Ecto neural progenitor cell (in vitro differentiated cells): ENCODE measurements at places on chromosomes 11 and 22.

DNA sequence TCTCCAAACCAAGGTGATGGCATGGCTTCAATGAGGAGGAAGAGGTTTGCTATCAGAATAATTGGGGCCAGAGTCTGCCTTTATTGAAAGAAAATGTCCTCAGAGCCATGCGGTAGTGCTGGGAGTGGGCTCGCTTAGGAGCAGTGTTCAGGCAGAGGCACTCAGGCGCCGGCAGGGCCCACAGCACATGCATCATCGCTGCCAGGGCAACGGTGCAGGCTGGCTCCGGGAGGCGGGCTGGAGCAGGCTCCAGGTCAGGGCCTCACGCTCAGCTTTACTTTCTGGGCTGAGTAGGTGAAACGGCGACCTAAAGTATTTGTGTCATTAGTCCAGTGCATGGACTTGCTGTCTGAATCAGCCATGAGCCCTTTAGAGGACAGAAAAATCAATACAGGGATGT, 169.9 kb upstream of the CCDC90B start:
- peak; percentile 81 for DNase-seq

DNA sequence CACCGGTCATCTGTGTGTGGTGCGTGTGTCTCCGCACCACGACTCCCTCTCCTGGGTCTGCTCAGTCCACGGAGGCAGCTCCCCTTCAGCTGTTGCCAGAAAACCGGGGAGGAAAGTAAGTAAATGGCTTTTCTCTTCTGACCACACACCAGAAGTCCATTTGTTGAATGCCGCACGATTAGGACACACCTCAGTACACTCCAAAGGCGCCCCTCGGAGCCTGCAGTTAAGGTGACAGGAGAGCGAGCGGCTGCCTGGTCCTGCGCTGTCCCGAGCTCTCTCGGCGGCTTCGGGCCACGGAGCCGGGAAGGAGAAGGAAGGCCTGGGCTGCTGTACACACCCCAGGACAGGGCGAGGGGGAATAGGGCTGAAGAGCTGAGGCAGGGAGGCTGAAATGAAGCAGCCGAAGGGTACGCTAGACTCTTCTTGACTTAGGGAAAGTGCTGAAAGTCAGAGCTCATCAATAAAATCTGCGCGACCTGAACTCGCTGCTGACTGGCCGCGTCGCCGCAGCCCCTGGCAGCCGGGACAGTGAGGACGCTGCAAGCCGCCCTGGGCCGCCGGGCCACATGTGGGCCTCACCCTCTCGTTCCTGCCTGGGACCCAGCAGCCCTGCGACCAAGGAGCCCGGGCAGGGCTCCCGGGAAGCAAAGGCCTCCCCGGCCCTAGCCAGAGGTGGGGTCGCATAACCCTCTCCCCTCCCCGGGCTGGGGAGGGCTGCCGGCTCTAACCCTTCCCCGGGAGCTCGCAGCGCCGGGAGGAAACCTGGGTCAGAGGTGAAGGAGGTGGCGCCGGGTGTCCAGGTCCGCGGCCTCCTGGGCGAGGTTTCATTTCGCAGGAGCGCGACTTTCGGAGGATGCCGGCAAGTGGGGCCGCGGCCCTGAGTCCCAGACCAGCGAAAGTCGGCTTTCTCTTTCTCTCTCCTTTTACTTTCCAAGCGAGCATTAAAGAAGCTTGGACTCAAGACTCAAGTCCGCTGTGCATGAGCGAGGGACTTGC, 1.6 kb upstream of the PAX6 start:
- peak; percentile 80 for DNase-seq

DNA sequence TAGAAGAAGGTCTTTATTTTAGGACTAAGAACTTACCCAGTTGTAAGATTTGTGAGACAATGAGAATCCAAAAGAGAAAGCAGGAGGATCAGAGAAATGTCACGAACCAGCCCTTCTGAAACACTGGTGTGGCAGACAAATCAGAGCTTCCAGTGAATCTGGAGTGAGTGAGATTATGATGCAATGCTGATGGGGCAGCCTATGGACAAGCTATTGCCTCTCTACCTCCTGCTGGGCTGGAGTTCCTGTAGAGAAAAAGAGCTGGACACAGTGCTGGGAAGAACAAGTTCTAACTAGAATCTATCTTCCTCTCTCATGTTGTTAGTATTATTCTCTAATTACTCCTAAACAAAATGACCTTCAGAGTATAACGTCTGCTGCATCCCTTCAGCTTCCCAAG, 12.0 kb upstream of the ANO3 start:
- DNase-seq: no peak

GRCh38 chr11:106218106-106218505, 140.6 kb downstream of the AASDHPPT start:
- no peak for DNase-seq

DNA sequence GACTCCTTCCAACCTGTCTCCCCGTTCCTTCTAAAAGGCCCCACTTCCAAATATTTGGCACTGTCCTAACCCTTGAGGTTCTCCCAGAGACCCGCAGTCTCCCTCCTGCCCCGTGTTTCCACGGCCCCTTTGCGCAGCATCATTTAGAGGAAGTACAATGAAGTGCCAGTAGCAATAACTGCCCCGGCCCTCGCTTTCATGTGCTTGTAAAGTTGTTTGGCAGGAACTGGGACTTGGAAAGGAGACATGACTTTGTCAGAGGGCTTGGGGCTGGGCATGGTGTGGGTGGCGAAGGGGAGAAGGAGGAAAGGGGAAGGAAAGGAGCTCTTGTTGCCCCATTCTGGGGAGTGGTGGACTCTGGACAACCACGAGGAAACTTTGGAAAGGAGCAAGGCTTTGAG, 2.6 kb downstream of the CD44 start:
- no peak for DNase-seq

DNA sequence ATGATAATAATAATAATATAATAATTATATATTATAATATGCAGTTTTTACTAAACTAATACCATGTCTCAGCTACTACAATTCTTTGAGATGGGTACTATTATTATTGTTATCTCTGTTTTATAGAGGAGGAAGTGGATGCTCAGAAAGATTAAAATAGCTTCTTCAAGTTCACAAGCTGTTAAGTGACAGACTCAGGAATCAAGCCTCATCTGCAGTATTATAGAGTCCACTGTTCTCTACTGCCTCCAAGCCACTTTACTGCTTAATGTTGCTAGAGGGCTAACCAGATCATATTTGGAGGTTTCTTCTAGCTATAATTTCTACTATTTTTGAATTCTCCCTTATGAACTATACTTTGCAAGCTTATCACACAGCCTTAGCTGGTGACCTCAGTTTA, 62.7 kb downstream of the CSTPP1 start:
- DNase-seq: no peak

- DNase-seq: peak; percentile 78
Measured at GRCh38 chr22:50530877-50531545, 1.2 kb upstream of the TYMP start.

- no peak for DNase-seq
Measured at GRCh38 chr22:19716041-19716828, 1.9 kb downstream of the SEPTIN5 start.

DNA sequence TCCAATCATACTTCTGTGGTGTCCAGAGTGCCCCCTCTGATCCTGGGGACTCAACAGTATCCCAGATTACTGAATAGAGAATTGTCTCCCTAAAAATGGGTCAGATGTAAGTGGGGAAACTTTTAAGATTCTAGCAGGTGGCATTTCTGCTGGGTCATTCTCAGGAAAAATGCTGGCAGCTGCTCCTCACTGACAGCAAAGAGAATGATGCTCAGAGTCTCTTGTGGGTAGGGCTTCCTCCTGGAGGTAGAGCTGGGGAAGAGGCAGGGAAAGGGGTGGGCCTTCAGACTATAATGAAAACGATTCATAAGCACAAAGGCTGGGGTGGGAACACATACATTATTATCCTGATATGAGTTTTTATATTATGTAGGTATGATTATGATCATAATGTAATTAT, 647.2 kb downstream of the NELL1 start:
- DNase-seq: no peak

DNA sequence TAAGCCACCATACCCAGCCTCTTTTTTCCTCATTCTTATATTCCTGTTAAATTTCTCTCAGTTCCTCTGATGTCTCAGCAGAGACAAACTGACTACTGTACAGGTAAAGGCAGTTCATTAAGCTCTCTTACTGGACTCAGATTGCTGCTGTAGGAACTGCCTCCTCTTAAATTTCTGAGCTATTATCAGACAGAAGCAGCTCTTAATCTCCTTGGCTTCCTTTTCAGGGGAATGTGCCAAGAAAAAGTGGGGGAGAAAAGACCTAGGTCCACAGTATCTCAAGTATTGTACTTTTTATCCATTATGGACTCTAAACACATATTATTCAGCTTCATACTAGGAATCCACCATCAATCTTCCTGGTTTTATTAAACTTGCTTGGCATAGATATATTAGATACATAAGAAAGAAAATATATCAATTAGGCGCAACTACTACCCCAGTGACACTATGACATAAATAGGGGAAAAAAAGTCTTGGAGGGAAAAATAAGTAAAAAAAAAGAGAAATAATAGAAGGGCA, 26.1 kb downstream of the MRTFA start:
- no peak for DNase-seq

- DNase-seq: no peak
Measured at GRCh38 chr11:132062541-132062940, 692.1 kb downstream of the NTM start.

DNA sequence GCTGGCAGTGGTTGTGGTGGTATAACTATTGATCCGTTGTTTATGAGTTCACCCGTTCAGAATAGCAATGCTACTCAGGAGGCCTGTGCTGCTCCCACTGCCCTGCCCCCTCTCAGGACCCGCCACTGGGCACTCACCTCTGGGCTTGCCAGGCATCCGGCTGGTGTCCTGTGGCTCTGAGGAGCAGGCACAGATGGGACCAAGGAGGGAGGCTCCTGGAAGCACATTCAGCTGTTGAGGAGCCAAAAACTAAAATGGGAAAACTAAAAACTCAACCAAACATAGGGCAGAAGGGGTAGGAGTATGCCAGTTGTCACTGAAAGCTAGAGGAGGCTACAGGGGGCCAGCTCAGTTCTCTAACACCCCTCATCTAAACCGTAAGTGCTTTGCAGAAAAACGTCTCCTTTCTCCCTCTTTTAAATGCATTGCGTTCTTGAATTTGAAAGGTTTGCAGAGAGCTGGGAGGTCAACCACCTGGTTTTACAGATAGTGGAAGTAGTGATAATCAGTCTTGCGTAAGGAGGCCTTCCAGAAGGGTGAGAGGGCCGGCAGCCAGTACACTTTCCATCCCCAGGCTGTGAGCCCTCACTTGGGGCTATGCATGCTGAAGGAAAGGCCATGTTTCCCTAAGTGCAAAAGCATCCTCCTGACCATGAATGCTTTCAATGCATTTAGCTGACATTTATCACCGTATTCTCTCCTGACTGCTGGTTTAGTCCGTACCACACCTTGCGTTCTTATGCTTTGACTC, 547.4 kb downstream of the NTM start:
- DNase-seq: no peak

DNA sequence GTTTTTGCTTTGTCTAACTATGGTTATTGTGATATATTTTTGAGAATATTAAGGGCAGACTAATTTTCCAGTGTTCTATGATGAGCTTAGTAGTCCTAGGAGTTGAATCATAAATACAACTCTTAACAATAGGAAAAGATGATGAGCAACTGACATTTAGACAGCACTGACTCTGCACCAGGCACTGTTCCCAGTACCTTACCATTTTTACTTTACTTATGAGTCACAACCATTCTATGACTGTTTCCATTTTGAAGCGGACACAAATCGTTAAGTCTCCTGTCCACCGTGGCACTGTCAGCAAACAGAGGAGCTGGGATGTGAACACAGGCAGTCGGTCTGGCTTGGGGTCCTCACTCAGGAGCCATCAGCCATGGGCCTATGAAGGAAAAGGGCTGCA, 3.4 kb upstream of the SCGB2A2 start:
- no peak for DNase-seq

DNA sequence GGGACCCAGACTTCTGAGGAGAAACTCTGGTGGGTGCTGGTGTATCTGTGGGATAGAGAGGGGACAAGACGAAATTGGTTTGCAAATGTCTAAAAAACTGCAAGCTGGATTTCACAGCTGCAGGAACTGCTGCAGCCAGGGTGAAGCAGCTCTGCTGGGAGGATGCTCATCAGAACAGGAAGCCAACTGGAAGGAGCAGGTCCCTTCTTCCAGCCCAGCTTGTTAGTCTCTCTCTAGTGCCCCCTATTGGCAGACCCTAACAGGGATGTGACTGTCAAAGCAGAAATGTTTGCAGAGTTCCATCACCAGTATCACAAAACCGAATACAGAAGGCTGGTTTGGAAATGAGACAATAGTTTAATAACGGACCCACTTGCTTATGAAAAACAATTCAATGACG, 74.8 kb upstream of the SLC22A12 start:
- no peak for DNase-seq

DNA sequence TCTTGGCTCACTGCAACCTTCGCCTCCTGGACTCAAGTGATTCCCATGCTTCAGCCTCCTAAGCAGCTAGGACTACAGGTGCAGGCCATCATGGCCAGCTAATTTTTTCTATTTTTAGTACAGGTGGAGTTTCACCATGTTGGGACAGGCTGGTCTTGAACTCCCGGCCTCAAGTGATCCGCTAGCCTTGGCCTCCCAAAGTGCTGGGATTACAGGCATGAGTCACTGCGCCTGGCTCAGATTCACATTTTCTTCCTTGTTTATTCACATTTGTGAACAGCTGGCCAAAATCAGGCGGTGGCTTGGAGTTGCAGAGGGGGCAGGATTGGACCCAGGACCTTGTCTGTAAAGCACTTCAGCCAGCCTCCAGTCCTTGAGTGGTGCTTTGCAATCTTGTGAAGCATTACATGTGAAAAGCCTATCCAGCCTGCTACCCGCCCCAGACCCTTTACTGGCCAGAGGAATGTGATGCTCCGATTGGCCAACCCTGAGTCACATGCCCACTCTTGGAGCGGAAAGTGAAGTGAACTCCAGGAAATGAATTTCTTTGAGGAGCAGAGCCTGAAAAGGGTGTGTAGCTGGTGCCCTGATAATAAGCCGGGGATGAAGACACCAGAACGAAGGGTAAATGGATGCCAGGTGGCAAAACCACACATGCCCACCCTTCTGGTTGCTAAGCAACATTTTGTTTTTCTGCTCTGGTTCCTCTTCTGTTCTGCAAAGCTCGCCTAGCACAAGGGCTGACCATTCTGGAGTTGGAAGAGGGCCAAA, 62.6 kb upstream of the PTPRJ start:
- no peak for DNase-seq

GRCh38 chr11:28965819-28966218, 857.6 kb downstream of the METTL15 start:
- no peak for DNase-seq

DNA sequence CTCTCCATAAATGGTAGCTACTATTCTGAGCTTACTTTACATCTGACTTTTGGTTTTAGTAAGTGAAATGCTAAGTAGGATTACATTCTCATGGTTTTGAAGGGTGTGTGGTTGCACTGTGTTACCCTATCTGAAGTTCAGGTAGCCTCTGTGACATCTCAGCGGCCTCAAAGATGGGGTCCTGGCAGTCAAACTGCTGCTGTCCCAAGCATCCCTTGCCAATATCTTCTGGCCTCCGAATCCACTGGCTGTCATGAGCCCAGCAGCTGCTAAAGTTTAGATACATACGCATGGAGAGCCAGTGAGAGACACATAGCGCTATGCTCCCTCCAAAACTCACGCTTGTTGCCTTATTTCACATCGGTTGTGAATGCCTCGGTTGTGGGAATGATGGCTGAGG, 34.9 kb downstream of the UBASH3B start:
- DNase-seq: no peak
